ENCODE measurements at places on chromosomes 6 and 20.

DNA sequence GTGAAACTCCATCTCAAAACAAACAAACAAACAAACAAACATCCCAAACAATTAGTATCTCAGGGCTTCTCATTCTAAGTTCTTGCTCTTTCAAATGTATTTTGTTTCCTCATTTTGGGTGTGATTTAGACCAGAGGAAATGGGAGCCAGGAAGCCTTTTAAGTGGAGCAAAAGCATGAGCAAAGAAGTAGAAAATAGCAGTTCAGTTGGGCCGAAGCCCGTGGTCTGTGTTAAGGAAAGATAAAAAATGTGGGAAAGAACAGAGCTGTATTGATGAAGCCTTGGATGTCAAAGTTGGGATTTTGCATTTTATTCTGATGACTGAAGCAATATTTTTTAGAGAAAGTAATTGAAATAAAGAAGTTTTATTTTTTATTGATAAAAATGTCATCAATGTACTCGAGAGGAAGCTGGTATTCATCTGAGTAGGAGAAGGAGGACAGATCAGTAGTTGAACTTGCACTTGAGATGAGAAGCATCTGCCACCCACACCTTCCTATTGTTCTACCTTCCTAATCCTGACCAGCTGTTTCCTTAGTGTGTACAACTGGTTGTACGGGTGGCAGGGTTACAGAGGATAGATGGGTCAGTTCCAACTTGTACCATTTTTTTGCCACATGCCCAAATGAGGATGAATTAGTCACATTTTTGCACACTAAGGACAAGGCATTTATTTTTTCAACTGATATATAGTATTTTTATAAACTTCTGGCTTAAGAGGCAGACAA is 56.1 kb downstream of the KIAA0408 start:
- no peak for DNase-seq

DNA sequence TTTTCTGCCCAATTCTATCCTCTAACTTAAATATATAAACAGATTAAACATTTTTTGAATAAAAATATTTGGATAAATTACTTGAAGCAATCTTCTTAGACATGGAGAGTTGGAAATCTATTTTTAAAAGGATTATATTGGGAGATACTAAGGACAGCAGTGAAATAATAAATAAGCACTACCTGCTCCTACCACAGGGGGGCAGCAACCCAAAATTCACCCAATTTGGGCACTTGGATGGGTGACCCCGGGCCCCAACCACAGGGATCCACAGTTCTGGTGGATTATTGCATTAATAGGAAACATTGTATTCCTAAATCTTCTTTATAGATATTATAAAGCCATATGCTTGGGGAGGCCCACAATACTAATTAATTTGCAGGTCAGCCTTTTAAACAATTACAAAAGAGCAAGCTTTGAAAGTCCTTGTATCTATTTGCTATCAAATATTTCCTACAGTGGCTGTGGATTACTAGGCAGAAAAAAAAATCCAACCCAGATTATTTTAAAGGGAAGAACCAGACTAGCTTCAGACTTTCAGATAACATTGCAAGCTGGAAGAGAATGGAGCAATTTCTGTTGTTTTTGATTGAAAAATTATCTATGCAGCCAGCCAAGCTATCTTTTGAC is 66.4 kb upstream of the PDE10A start:
- no peak for DNase-seq

- DNase-seq, result no peak
Measured at GRCh38 chr6:52953911-52954839, 40.9 kb downstream of the GSTA4 start.

DNA sequence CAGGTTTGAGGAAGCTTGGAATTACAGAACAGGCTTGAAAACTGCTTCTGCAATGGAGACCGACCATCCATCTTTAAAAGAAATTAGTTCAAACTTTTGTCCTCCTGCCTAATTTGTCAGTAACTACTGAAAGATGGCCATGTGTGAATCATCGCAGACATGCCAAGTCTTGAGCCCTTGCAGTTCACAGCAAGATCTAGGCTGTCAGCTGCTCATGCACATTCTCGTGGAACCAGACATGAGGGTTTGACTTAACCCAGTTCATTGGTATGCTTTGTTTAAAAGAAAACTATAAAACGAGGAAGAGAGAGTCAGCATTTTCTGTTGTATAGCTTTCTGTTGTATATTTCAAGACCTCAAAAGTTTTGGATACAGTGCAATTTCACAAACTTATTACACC is 74.0 kb upstream of the SAMD5 start:
- no peak for DNase-seq

- no peak for DNase-seq
Measured at GRCh38 chr6:138987080-138987642, 892 bp downstream of the REPS1 start.

DNA sequence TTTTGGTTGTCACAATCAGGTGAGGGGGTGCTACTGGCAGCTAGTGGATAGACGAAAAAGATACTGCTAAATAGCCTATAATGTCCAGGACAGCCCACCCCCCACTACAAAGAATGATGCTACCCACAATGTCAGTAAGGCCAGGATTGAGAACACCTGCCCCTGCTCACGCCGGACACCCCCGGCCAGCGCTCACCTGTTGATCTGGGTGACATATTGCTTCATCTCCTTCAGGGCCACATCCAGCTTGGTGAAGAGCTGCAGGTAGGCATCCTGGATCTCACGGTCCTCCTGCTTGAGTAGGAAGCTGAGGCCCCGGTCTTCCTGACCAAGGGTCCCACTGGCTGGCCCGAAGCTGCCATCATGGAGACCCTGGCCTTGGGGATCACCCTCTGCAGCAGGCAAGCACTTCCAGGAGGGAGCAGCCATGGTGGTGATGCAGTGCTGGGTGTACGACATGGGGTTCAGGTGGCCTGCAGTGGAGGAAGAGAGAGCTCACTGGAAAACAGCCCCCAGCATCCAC is 178.6 kb downstream of the PREX1 start:
- DNase-seq, result no peak

DNA sequence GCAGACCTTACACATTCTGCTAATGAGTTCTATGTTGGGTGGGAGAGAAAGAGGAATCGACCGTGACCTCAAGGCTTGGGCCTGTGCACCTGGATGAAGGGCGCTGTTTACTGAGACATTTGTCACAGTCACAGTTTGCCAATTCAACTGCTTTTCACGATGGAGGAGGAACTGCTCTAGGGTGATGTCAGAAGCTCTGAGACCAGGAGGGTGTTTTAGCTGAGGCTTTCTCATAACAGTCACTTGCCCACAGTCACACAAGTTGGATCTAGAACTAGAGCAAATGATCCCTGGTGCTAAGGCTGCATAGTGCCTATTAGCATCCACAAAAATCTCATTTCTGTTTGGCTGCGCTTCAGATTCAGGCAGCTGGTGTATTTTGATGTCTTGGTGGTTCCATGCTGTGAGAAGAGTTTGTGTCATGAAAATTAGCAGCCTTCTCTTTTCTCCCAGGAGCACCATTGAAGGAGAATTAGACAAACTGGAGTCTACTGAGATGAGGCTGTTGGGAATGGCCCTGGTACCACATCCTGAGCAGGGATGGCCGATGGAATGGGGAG is 83.3 kb upstream of the TGM3 start:
- no peak for DNase-seq

DNA sequence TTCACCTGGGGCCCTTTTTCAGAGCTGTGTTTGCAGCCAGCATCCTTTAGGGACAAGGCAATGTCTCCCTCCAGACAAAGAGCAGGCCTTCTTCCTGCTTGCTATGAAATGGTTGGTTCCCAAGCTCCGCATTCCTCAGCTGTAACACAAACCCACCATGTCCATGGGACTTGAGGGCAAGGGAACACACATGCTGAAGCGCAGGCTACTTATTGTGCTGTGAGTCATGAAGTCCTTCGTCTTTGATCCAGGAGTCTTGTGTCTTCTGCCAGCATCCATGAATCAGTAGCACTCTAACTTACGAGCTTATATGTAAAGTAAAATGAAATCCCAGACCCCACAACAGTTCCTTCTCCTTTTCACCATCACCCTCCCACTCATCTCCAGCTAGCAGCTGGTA is 59.0 kb downstream of the ANKRD60 start:
- no peak for DNase-seq

DNA sequence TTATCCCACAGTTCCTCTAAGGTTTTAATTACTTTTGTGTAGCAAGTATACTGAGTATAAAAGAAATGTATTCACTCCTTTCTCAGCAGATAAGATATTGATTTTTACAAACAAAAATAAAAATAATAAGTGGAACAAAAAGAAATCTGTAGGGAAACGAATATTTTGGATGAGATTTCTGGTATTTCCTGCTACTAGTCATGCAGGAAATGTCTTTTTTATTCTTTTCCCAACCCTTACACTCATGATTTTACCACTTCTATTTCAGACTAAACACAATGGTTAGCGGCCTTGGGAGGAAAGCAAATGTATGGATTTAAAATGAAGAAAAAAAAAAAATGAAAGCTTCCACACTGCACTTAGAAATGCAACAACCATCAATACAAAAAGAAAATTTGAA is 580.5 kb upstream of the MARCKS start:
- DNase-seq, result no peak

GRCh38 chr6:27190126-27190525 is 57.4 kb upstream of the PRSS16 start:
- DNase-seq, result no peak

DNA sequence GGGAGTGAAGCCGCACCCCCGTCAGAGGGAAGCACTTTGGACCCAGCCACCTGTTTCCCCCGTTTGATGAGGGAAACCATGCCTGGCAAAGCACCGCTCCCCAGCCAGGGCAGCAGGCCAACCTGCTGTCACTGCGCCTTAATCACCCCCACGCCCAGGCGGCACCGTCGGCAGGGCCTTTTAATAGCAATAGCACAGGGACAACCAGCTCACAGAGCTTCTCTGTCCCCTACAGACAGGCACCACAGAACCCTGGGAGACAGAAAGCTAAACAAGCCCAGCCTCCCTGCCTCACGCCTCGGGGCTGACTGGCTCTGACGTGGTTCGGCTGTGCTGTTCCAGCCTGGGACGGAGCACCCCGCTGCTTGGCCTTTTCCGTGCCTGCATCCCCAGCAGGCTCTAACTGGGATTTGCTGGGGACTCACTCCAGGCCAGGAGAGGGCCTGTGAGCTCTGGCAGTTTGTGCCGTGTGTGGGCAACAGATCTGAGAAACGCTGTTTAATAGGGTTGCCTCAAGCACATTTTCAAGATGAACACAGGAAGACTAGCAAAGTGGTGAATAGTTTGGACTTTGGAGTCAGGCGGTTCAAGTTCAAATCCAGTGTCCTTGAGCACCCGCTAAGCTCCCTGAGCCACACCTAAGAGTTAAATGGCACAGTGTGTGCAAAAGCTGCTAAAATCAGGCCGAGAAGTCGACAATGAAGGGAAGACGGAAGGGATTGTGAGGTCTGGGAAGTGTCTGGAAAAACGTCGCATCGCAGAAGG is 223.8 kb downstream of the NRN1 start:
- no peak for DNase-seq

All from activated CD8-positive, alpha-beta memory T cell treated with anti-CD3 and anti-CD28 coated beads for 1 hour (primary cell).